ENCODE measurements at places on chromosomes 12 and 14.

GRCh38 chr14:79915406-79915805, 295.9 kb downstream of the DIO2 start:
- DNase-seq, result no peak

DNA sequence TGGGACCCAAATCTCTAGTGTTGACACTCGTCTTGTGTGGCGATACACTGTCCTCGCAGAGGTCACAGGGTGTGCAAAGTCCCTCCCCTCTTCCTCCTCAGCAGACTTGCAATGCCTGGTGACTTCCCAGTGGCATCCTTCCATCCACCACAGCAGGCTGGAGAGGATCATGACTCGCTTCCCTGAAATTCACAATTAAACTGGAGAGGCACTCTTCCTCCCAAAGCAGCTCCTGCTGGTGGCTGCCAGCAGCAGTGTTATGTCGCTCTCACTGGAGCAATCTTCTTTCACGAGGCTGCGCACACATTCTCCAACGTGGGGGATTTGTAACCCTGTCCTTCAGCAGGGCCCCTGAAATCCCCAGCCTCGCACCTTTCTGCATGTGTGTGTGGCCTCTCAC, 145.2 kb upstream of the TMCC3 start:
- DNase-seq, result peak; percentile 27

DNA sequence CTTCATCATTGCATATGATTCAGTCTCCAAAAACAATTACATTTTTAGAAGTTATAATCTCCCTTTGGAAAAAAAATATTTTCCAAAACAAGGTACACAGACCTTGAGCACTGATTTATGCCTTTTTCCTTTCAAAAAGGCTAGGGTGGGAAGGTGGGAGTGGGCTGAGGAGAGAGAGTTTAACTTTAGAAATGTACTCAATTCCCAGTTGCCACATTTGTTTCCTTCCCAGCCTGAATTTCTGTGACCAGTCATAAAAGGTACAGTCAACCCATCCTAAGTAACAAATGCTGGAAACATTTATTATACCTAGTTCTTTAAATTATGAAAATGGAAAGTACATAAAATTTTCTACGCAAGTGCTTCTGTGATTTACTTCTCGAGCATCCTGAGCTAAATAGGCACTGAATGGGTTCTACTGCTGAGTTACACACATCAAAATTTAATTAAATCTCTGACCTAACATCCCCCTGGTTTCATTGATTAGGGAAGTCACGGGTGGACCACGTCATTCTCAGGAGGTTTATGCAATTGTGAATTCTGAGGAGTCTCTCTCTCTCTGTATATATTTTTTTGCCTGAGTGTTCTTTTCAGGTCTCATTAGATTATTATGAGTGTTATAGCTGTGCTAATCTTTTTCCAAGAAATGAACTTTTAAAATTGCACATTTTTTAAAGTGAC, 371.8 kb downstream of the BTG1 start:
- no peak for DNase-seq

GRCh38 chr14:104443391-104444158, 136.0 kb upstream of the C14orf180 start:
- no peak for DNase-seq

DNA sequence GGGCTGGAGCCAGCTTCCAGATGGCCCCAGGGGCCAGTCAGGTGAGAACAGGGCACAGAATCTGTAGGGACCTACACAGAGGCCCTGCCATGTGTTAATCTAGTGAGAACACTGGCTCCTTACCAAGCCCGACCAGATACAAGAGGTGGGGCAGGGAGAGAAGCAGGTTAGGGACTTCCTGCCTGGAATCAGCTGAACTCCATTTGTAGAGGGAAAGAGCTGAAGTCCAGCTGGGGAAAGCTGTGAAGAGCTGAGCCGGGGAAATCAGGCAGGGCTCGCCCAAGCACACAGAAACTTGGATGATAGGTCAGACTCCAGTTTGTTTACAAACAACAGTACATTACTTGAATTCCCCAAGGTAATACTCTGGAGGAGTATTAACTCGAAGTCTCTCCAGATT, 46.7 kb downstream of the PTGER2 start:
- DNase-seq, result no peak

- DNase-seq, result no peak
Observed at GRCh38 chr14:102530828-102531478, 21.4 kb upstream of the ANKRD9 start.

GRCh38 chr12:115051378-115051777, 367.4 kb upstream of the TBX3 start:
- no peak for DNase-seq

DNA sequence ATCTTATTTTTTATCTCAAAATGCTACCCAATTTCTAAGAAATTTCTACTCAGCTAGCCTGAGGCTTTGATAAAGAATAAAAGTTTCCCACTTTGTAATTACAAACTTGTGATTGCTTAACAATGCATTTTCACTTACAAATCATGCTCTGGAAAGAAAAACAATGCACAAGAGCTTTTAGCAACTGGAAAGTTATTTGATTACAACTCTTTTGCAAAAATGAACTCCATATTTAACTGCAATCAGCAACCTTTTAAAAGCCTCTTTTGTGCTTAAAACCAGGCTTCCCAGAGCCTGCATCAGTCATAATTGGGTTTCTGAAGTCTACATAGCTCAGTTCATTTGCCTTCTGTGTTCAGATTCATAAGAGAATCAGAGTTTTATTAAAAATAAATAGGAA, 395.2 kb downstream of the PAWR start:
- no peak for DNase-seq

DNA sequence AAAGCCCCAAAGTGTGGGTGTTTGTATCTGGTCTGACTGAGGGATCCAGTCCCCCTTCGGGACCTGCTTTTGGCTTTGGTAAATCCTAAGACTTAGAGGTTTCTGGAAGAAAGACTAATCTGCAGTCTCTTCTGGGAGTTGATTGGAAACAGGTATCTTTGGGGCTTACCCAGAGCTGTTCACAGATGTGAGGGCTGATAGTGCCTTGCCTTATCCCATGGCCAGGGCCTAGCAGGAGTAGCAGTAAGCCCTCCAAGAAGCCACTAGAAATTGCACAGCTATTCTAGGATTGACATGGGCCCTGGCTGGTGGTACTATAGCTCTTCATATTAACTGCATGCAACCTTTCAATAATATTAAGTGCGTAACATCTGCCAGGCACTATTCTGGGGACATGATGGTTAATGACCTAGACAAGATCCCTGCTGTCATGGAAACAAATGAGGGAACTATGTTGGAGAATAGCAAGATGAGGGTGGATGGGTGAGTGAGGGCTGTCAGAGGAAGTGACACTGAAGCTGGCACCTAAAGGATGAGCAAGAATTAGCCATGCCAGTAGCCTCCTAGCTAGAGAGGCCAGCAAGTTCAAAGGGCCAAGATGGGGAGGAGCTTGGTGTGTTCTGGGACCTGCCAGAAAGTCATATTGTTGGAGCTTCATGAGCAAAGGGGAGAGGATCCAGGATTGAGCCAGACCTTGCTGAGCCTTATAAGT, 71.7 kb downstream of the CRADD start:
- no peak for DNase-seq

DNA sequence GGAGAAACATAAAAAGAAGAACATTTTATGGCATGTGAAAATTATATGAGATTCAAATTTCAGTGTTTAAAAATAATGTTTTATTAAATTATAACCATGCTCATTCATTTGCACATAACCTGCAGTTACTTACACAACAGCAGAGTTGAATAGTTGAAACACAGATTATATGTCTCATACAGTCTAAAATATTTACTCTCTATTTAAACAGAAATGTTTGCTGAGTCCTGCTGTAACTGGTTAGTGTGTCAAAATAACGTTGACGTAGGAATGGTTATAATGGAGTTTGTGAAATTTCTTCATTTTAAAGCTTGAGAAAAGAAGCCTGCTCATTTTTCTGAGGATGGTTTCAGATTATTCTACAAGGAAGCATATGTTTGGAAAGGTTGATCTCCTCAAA, 196.5 kb upstream of the GARIN2 start:
- no peak for DNase-seq

- DNase-seq, result no peak
Observed at GRCh38 chr12:69345742-69346141, 2.4 kb upstream of the LYZ start.

DNA sequence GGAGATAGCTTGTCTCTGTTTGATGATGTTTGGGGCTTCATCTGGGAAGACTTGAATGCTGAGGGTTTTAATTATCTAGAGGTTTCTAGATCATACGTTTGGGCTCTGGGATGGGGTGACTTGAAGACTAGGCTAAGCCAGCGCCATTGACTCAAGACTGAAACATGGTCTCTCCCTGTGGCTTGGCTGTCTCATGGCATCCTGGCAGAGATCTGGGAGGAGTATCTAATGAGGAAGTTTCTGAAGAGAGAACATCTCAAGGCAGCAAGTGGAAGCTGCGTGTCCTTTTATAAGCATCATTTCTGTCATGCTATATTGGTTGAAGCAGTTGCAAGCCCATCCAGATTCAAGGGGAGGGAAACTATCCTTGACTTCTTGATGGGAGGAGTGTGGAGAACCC, 104.8 kb downstream of the UNC79 start:
- DNase-seq, result no peak

DNA sequence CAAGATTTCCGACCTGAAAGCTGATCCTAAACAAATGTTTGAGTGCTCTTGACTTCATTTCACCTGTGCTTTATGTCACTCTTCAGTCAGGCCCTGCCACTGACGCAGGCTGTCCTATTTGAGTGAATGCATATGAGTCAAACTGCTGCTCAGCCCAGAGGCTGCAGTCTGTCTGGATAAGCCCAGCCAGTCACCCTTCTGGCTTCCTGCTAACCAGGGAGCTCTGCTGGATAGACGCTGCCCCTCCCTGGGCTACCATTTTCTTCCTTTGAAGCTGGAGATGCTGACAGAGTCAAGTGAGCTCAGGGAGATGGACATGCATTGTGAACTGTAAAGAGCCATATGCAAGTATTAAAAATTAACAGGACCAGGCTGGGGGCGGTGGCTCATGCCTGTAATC, 5.1 kb upstream of the TUNAR start:
- DNase-seq, result no peak

All from HEK293T (cell line).